Uterus (tissue), 4 donors: ENCODE measurements at places on chromosomes 7 and 10. TPM values are rescaled to one million over a fixed set of nuclear protein-coding genes. Genes with fewer than 3 reads are reported as not detected.

DNA sequence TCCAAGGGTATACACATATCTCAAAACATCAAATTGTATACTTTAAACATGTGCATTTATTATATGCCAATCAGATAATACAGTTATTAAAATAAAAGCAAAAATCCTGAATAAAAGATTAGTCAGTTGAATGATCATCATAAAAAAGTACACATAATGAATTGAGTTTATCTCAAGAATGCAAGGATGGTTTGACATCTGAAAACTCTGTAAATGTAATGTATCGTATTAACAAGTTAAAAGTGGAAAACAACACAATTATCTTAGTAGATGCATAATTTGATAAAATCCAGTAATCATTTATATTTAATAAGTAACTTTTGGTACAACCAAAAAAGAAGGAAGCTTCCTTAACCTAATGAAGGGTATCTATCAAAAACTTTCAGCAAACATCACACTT is 86.6 kb downstream of the COL28A1 start:
- no peak for DNase-seq

- no peak for DNase-seq
Observed at GRCh38 chr7:108203537-108203936, 73.4 kb upstream of the LAMB4 start.

Gene TMEM176B
- total RNA-seq, result 27.6 TPM

Gene ZNF503
- 12.1 TPM for total RNA-seq

Gene TAF5
- total RNA-seq, result 8.6 TPM
